ENCODE measurements at places on chromosomes 16 and 17. TPM values are rescaled to one million over a fixed set of nuclear protein-coding genes. Genes with fewer than 3 reads are reported as not detected.

ATAD5 gene
- 2.8 TPM for total RNA-seq

MVD gene
- 17.2 TPM for total RNA-seq

EPOP gene
- 0.36 TPM for total RNA-seq

XYLT1 gene
- total RNA-seq, result 11.1 TPM

HAP1 gene
- under 0.01 TPM for total RNA-seq

RPS15A gene
- total RNA-seq, result 4,619 TPM

CARD14 gene
- total RNA-seq, result not detected

PLCG2 gene
- total RNA-seq, result 0.28 TPM

TBC1D3I gene
- total RNA-seq, result not detected

ALOX12B gene
- total RNA-seq, result not detected

RBFOX1 gene
- total RNA-seq, result not detected

DNA sequence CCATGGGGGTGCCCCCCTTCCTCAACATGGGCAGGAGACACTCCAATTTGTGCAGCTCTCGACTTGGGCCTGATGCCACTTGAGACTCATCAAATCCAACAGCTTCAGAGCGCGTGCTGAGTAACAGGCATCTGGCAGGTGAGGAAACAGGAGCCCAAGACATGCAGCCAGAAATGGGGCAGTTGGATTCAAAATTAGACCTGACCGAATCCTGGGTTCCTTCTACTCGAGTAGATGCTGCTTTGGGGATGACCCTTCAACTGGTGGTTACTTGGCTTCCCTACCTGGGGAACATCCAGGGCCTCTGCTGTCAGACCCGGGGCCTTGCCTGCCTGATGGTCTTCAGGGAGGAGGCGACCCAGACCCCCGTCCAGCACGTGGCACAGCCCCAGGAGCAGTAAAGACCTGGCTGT, 488 bp upstream of the NTN3 start:
- no peak for DNase-seq
- no peak overlapping the region for H3K27ac ChIP-seq
- no peaks in the 10 kb centered on the region for H3K27me3 ChIP-seq
- H3K36me3 ChIP-seq, result no peaks in the 10 kb centered on the region
- H3K4me3 ChIP-seq, result no peak overlapping the region

DNA sequence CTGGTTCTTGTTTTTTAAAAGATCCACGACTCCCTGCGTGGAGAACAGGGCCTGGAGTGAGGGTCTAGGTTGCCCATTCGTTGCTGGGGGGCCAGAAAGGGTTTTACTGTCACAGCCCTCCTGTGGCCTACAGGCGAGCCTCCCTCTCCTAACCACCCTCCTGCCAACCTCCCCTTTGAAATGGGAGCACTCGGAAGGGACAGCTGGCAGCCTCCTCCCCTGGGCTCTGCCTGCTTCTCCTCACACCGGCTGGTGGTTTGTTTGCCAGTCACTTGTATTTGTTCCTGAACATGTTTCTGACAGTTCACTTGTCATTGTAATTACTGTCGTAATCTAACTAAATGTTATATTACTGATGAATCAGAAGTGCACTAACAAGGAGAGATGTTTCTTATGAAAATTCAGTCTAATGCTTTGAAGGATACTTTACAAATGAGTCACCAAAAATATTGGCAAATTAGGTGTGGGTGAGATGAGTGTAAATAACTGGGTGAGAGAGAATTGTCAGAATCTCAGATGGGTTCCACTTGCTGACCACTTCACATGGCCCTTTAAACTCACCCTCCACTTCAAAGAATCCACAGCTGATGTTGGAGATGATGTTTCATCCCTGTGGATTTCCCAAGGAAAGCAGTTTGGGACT, 2.7 kb upstream of the SPPL2C start:
- DNase-seq, result no peak
- peaks cover 17% of the 10 kb centered on the region for H3K27me3 ChIP-seq
- H3K4me1 ChIP-seq, result no peaks in the 10 kb centered on the region
- H3K27ac ChIP-seq, result no peak overlapping the region

GRCh38 chr16:7148606-7149005, 184.0 kb upstream of the RBFOX1 start:
- H3K4me1 ChIP-seq, result no peaks in the 10 kb centered on the region
- H3K27ac ChIP-seq, result no peak overlapping the region
- no peak for DNase-seq
- H3K4me3 ChIP-seq, result no peak overlapping the region

DNA sequence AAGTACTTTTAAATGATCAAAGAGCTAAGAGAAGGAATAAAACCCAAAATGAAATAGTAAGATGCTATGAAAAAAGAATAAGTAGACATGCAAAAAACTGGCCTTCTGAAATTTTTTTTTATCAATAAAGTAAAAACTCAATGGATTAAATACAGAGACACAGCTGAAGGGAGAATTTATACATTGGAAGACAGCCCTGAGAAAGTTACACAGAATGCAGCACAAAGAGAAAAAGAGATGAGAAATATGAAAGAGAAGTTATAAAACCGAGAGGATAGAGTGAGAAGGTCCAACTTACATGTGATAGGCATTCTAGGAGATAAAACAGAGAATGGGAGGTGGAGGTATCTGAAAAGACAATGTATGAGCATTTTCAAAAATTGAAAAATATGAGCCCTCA, 57.0 kb downstream of the MARF1 start:
- H3K4me1 ChIP-seq, result peaks cover 2% of the 10 kb centered on the region
- no peaks in the 10 kb centered on the region for H3K27me3 ChIP-seq
- no peak for DNase-seq
- H3K4me3 ChIP-seq, result no peak overlapping the region
- H3K36me3 ChIP-seq, result peaks cover 46% of the 10 kb centered on the region
- H3K27ac ChIP-seq, result no peak overlapping the region

- no peak overlapping the region for H3K4me3 ChIP-seq
- H3K4me1 ChIP-seq, result peaks cover 4% of the 10 kb centered on the region
- peaks cover 3% of the 10 kb centered on the region for H3K27me3 ChIP-seq
- H3K36me3 ChIP-seq, result no peaks in the 10 kb centered on the region
- H3K27ac ChIP-seq, result no peak overlapping the region
These were observed 389.0 kb upstream of the CDH11 start for GRCh38 chr16:65510850-65511249.

- no peaks in the 10 kb centered on the region for H3K27me3 ChIP-seq
- H3K36me3 ChIP-seq, result no peaks in the 10 kb centered on the region
- peaks cover 2% of the 10 kb centered on the region for H3K4me1 ChIP-seq
- no peak for DNase-seq
These were observed 659 bp downstream of the RPH3AL start for GRCh38 chr17:351875-352420.

DNA sequence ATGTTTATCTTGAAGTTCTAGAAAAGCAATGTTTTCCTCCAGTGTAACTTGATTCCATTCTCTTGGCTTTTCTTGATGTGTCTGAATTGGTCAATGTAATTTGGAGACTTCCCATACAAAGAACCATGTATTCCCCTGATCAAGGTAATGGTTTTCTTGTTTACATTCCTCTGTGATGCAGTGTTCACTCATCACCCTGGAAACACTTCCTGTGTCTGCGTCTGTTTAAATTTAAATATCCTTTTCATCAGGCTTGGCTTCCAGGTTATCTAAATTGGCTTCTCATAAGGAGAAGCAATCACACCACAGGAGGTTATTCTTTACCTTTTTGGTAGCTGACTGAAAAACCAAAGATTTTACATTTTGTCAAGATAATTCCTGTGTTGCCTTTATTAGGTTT, 237.3 kb upstream of the WSCD1 start:
- no peak overlapping the region for H3K27ac ChIP-seq
- no peaks in the 10 kb centered on the region for H3K36me3 ChIP-seq
- H3K4me1 ChIP-seq, result peaks cover 3% of the 10 kb centered on the region
- no peaks in the 10 kb centered on the region for H3K27me3 ChIP-seq

GRCh38 chr17:66338937-66339336, 36.5 kb downstream of the PRKCA start:
- H3K4me3 ChIP-seq, result no peak overlapping the region
- H3K27me3 ChIP-seq, result no peaks in the 10 kb centered on the region
- H3K4me1 ChIP-seq, result peaks cover 16% of the 10 kb centered on the region
- H3K36me3 ChIP-seq, result 0 out of 2 replicates have a peak, but pooled peaks cover 1% of the 10 kb centered on the region
- DNase-seq, result no peak

- no peaks in the 10 kb centered on the region for H3K27me3 ChIP-seq
- no peak for DNase-seq
- no peak overlapping the region for H3K27ac ChIP-seq
- peaks cover 13% of the 10 kb centered on the region for H3K4me1 ChIP-seq
- no peak overlapping the region for H3K4me3 ChIP-seq
These were observed 12.5 kb upstream of the SREBF1 start for GRCh38 chr17:17849147-17849820.

DNA sequence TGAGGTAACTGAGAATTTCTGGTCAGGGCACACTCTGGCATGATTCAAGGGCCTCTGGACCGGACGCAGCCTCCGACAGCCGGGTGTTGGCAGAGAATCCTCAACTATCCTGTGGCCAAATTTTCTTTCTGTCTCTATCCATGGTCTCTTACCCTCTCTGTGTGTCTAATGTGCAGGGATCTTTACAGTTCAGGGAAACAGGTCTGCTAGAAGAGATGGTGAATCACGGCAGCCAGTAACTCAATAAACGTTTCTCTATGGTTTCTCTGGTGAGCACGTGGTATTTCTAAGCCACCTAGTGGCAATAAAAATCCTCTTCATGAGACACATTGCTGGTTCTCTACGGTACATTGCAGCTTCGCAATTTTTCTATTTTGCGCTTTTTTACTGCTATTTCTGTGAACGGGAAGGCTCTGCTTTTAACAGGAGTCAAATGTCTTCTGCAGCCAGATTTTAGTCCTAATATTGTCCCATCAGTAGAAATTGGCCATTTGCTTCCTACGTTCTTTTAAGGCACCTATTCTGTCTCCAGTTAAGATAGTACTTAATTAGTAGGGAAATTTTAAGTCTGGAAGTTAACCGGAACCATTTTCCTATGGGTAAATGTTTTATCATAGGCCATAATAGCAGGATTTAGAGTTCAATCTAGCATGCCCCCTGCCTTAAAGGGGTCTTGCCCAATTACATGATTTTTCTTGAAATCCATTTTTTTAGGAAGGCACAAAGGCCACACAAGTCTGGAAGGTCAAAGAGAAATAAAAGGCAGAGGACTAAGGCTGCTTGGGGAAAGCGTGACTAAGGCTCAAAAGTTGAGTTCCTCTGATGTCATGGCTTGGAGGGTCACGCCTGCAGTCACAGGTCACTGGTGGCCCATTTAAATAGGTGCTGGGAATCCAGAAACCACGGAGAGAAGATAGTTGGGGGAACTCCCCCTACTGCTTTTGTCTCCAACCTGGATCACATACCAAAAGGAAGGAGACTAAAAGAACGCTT, 31.5 kb downstream of the QPRT start:
- no peaks in the 10 kb centered on the region for H3K27me3 ChIP-seq
- H3K27ac ChIP-seq, result no peak overlapping the region
- H3K36me3 ChIP-seq, result no peaks in the 10 kb centered on the region
- H3K4me3 ChIP-seq, result no peak overlapping the region

- H3K4me3 ChIP-seq, result no peak overlapping the region
- DNase-seq, result peak; percentile 18
These were observed 163.5 kb downstream of the CCT6B start for GRCh38 chr17:34797720-34798119.

- H3K4me1 ChIP-seq, result peaks cover 4% of the 10 kb centered on the region
- DNase-seq, result no peak
- no peaks in the 10 kb centered on the region for H3K27me3 ChIP-seq
- no peaks in the 10 kb centered on the region for H3K36me3 ChIP-seq
- no peak overlapping the region for H3K27ac ChIP-seq
These were observed 29.6 kb downstream of the HS3ST3B1 start for GRCh38 chr17:14330492-14330962.

- peaks cover 2% of the 10 kb centered on the region for H3K36me3 ChIP-seq
- peaks cover 4% of the 10 kb centered on the region for H3K4me1 ChIP-seq
- no peak for DNase-seq
These were observed 39.0 kb downstream of the ADCY9 start for GRCh38 chr16:4077174-4077649.

DNA sequence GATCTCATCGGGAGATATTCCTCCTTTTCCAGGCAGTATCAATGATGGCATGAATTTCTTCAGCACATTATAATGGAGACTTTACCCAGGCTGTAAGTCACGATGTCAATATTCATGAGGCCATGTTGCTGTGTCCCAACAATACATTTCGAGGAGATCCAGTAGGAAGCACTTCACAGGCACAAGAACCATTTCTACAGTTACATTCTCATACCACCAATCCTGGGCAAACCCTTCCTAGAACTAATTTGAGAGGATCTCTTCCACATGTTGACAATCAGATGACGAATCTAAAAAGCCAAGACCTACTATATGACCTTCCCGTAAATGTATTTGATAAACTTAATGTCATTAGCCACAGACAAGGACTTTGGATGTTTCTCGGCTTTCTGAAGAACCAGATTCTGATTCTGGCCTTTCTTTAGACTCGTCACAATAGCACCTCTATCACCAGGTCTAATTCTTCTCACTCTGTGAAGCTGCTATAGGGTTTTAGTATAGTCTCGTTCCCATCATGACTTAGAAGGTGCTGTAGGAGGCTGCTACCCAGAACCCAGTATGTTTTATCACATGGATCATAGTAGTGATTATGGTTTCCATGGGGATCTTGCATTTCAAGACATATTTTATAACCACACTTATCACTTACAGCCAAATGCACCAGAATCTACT, 40.2 kb downstream of the C16orf87 start:
- no peaks in the 10 kb centered on the region for H3K4me1 ChIP-seq
- DNase-seq, result no peak
- H3K4me3 ChIP-seq, result peak overlapping the region; percentile 71

GRCh38 chr17:12963505-12963904, 54.3 kb downstream of the ELAC2 start:
- no peaks in the 10 kb centered on the region for H3K4me1 ChIP-seq
- no peaks in the 10 kb centered on the region for H3K36me3 ChIP-seq
- no peak overlapping the region for H3K27ac ChIP-seq
- no peak overlapping the region for H3K4me3 ChIP-seq
- no peak for DNase-seq

GRCh38 chr17:82065193-82065637, 389 bp downstream of the DUS1L start:
- no peaks in the 10 kb centered on the region for H3K27me3 ChIP-seq
- peak overlapping the region; percentile 57 for H3K4me3 ChIP-seq
- peaks cover 32% of the 10 kb centered on the region for H3K36me3 ChIP-seq
- H3K4me1 ChIP-seq, result peaks cover 10% of the 10 kb centered on the region

DNA sequence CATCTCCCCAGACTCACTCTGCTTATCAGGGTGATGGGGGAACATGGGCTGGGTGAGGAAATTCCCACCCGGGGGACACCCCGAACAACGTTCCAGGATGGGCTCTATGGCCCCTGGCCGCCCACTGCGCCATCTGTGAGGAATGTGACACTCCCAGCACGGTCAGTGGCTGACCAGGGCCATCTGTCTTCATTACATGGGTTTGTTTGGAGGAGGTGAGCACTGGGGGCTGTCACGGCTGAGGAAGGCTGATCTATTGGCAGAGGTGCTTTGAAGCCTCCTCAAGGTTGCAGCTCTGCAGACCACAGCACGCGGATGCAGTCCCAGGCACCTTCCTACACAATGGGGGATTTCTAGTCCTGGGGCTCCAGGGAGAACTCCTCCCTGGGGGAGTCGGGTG, 214.1 kb upstream of the FOXF1 start:
- H3K36me3 ChIP-seq, result no peaks in the 10 kb centered on the region
- no peaks in the 10 kb centered on the region for H3K27me3 ChIP-seq
- DNase-seq, result no peak
- peaks cover 59% of the 10 kb centered on the region for H3K4me1 ChIP-seq
- H3K4me3 ChIP-seq, result no peak overlapping the region

GRCh38 chr17:48492401-48493298, 38.2 kb downstream of the HOXB1 start:
- H3K27me3 ChIP-seq, result no peaks in the 10 kb centered on the region
- peaks cover 22% of the 10 kb centered on the region for H3K4me1 ChIP-seq
- H3K27ac ChIP-seq, result peak overlapping the region; percentile 38
- H3K4me3 ChIP-seq, result peak overlapping the region; percentile 39
- H3K36me3 ChIP-seq, result no peaks in the 10 kb centered on the region

- no peak overlapping the region for H3K27ac ChIP-seq
- peaks cover 39% of the 10 kb centered on the region for H3K36me3 ChIP-seq
- H3K27me3 ChIP-seq, result no peaks in the 10 kb centered on the region
- no peak overlapping the region for H3K4me3 ChIP-seq
These were observed 2.5 kb downstream of the CISD3 start for GRCh38 chr17:38732376-38733281.
